ENCODE measurements at places on chromosomes 2 and 18.

GRCh38 chr2:67651565-67651964, 254.4 kb downstream of the ETAA1 start:
- H3K4me3 ChIP-seq, result no peak overlapping the region
- DNase-seq, result no peak
- H3K27ac ChIP-seq, result no peak overlapping the region
- no peaks in the 10 kb centered on the region for H3K27me3 ChIP-seq
- H3K36me3 ChIP-seq, result peaks cover 2% of the 10 kb centered on the region

DNA sequence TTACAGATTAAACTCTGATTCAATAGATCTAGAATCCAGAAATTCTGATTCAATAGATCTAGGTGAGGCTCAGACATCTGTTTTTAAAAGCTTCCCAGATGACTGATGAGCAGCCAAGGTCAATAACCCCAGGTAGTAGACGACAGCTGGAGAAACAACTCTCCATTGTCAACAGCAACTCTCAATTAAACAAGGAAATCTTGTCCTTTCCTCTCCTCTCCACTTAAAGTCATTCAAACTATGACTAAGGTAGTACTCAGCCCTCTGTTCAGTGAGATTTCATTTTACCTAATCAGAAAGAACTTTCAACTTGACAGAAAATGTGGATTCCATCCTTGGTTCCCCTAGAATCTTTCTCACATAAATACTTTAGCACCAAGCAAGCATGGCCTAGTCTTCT, 94.6 kb upstream of the SCG2 start:
- no peaks in the 10 kb centered on the region for H3K36me3 ChIP-seq
- no peak for DNase-seq
- H3K4me3 ChIP-seq, result no peak overlapping the region
- H3K27me3 ChIP-seq, result no peaks in the 10 kb centered on the region
- H3K4me1 ChIP-seq, result no peaks in the 10 kb centered on the region
- no peak overlapping the region for H3K27ac ChIP-seq

- no peaks in the 10 kb centered on the region for H3K4me1 ChIP-seq
- no peak overlapping the region for H3K4me3 ChIP-seq
- DNase-seq, result no peak
- no peak overlapping the region for H3K27ac ChIP-seq
These were observed 230.4 kb upstream of the ACVR2A start for GRCh38 chr2:147614471-147614870.

GRCh38 chr2:38863061-38863695, 12.6 kb downstream of the DHX57 start:
- DNase-seq, result no peak
- no peaks in the 10 kb centered on the region for H3K27me3 ChIP-seq
- peaks cover 22% of the 10 kb centered on the region for H3K36me3 ChIP-seq
- no peak overlapping the region for H3K27ac ChIP-seq
- H3K4me1 ChIP-seq, result no peaks in the 10 kb centered on the region
- no peak overlapping the region for H3K4me3 ChIP-seq

DNA sequence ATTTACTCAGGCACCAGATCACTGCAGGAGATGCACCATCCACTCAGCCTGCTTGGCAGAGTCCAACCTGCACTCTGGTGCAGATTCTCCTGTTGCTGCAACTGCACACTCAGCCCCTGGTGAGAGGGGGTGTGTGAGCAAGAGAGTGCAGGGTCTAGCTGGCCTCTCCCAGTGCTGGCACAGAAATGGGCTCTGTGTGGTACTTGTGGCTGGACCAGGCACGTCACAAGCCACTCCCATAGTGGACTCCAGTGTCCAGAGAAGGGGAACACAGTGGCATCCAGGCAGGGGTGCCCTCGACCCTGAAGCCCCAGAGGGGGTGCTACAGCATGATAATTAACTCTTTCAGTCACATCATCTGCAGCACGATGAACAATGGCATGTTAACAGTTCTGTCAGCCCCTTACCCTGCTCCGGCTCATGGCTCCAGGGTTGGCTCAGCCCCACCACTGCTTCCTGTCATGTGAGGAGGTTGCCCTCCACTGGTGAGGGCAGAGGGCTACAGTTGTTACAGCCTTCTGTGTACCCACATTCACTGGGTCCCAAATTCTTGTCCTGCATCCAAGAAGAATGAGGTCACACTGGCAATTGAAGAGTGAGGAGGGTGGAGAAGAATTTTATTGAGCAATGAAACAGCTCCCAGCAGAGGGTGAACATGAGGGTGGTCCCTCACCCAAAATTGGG, 135.7 kb downstream of the EVA1A start:
- H3K4me3 ChIP-seq, result no peak overlapping the region
- no peaks in the 10 kb centered on the region for H3K36me3 ChIP-seq
- peaks cover 54% of the 10 kb centered on the region for H3K27me3 ChIP-seq
- DNase-seq, result no peak

- no peak for DNase-seq
- H3K4me3 ChIP-seq, result no peak overlapping the region
- peaks cover 1% of the 10 kb centered on the region for H3K36me3 ChIP-seq
- H3K27me3 ChIP-seq, result peaks cover 27% of the 10 kb centered on the region
These were observed 778 bp downstream of the MFSD2B start for GRCh38 chr2:24010477-24011249.

DNA sequence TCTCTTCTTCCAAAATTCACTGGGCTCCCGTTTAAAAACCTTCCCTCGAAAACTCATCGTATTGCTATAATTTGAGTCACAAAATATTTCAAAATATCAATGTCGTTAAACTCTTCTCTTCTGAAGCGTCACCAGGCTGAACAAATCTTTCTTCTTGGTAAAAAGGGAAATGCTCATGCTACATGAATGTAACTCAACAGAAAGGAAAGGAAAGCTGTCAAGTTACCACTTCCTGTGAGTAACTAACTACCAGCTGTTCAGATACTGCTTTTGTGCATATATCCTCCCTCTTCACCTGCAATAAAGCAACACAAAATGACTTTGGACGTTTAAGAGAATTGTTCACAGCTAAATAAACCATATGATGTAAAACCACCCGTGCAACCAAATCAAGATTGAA, 95.4 kb downstream of the DOCK10 start:
- peaks cover 85% of the 10 kb centered on the region for H3K4me1 ChIP-seq
- H3K36me3 ChIP-seq, result peaks cover 7% of the 10 kb centered on the region
- peak overlapping the region; percentile 89 for H3K27ac ChIP-seq
- H3K27me3 ChIP-seq, result no peaks in the 10 kb centered on the region
- peak overlapping the region; percentile 81 for H3K4me3 ChIP-seq

- H3K36me3 ChIP-seq, result peaks cover 3% of the 10 kb centered on the region
- DNase-seq, result peak; percentile 60
- H3K4me3 ChIP-seq, result peak overlapping the region; percentile 90
- H3K27ac ChIP-seq, result peak overlapping the region; percentile 69
- peaks cover 22% of the 10 kb centered on the region for H3K4me1 ChIP-seq
- H3K27me3 ChIP-seq, result peaks cover 9% of the 10 kb centered on the region
These were observed 64.0 kb upstream of the MAPRE2 start for GRCh38 chr18:34976899-34977837.

- H3K27me3 ChIP-seq, result peaks cover 9% of the 10 kb centered on the region
- H3K36me3 ChIP-seq, result no peaks in the 10 kb centered on the region
- H3K4me3 ChIP-seq, result no peak overlapping the region
- DNase-seq, result no peak
- no peak overlapping the region for H3K27ac ChIP-seq
- H3K4me1 ChIP-seq, result no peaks in the 10 kb centered on the region
These were observed 180.4 kb downstream of the CYRIA start for GRCh38 chr2:16485251-16485650.

GRCh38 chr2:136127356-136127755, 9.4 kb upstream of the CXCR4 start:
- peaks cover 87% of the 10 kb centered on the region for H3K4me1 ChIP-seq
- peak overlapping the region; percentile 50 for H3K4me3 ChIP-seq
- H3K27me3 ChIP-seq, result no peaks in the 10 kb centered on the region
- no peak for DNase-seq
- H3K36me3 ChIP-seq, result peaks cover 42% of the 10 kb centered on the region
- H3K27ac ChIP-seq, result peak overlapping the region; percentile 99

DNA sequence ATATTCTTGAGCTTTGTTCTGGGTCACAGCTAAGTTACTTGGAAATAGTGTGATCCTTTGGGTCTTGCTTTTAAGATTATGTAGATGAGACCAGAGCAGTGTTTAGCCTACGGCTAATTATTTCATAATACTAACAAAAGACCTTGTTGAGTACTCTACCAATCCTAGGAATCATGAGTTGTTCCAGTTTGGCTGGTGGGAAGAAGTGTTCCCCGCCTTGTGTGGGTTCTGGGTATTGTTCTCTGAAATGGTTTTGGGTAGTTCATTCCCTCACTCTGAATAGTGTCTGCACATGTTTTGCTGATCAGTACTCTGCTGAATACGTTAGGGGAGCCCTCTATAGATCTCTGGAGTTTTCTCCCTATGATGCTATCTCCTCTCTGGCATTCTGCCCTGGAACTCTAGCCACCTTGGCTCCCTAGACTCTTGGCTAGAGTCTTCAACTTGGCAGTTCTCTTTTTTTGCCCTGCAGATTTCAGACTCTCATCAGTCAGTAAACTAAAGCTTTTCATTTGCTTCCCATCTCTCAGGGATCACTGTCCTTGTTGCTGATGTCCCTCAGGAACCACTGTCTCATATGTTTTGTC, 48.4 kb downstream of the NEMP2 start:
- no peak for DNase-seq
- H3K4me3 ChIP-seq, result no peak overlapping the region
- peak overlapping the region; percentile 30 for H3K27ac ChIP-seq
- H3K27me3 ChIP-seq, result no peaks in the 10 kb centered on the region

DNA sequence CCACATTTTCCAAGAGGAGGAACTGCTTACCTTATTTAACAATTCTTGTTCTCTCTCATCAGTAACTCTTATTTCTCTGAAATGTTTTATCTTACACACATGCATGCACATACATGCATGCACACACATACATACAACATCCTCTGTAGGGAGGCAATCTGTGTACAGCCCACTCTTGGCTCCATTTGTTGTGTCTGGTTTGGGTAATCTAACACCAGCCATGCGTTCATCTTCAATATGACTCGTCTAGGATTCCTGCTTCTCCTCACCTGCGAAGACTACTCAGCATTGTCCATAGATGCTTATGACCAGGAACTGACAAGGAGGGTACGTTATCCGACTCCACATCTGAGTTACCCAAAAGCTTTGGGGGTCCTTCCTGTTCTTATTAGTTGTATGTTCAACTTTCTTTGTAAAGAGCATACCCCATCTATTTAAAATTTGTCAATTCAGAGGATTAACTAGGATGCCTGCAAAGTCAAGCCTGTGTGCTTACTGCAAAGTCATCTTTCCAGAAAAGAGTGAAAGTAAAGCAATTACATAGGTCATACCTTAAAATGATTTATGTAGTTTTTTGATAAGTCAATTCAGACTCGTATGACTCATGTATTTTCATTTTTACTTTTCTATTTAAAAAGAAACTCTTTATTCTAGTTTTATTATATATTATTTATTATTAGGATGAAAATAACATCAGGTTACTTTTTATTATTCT, 18.2 kb downstream of the LYPD6B start:
- H3K27me3 ChIP-seq, result peaks cover 20% of the 10 kb centered on the region
- DNase-seq, result no peak
- H3K4me1 ChIP-seq, result no peaks in the 10 kb centered on the region
- no peak overlapping the region for H3K27ac ChIP-seq
- no peak overlapping the region for H3K4me3 ChIP-seq
- H3K36me3 ChIP-seq, result no peaks in the 10 kb centered on the region

Data from central memory CD8-positive, alpha-beta T cell (primary cell).